ENCODE measurements at places on chromosomes 7 and 10. TPM values are rescaled to one million over a fixed set of nuclear protein-coding genes. Genes with fewer than 3 reads are reported as not detected.

The CHCHD2 gene
- 342 TPM for polyA plus RNA-seq

The CSGALNACT2 gene
- polyA plus RNA-seq: 18.2 TPM

The IRF5 gene
- polyA plus RNA-seq: 5.5 TPM

The AKR1D1 gene
- 4.4 TPM for polyA plus RNA-seq

The MDH2 gene
- 166 TPM for polyA plus RNA-seq

The COL17A1 gene
- polyA plus RNA-seq: 8.8 TPM

The ZP3 gene
- 2.9 TPM for polyA plus RNA-seq

The PARP12 gene
- polyA plus RNA-seq: 49.0 TPM

The KCNIP2 gene
- 21.2 TPM for polyA plus RNA-seq

The TAS2R5 gene
- 6.6 TPM for polyA plus RNA-seq

The LIPJ gene
- 0.10 TPM for polyA plus RNA-seq

The KEL gene
- 181 TPM for polyA plus RNA-seq
